Airway epithelial cell (primary cell): ENCODE measurements at places on chromosomes 13 and 19. TPM values are rescaled to one million over a fixed set of nuclear protein-coding genes. Genes with fewer than 3 reads are reported as not detected.

SLITRK5 gene
- total RNA-seq = 0.07 and 0.09 TPM in 2 replicates

KIRREL2 gene
- total RNA-seq = 0.14 TPM in 1 of 2 replicates, not detected in the other

LRG1 gene
- 0.09 and 0.56 TPM in 2 replicates for total RNA-seq

ZNF681 gene
- total RNA-seq = 0.37 and 1.1 TPM in 2 replicates

STOML3 gene
- total RNA-seq = not detected in 2 replicates

FAM216B gene
- total RNA-seq = not detected in 2 replicates

DACT3 gene
- total RNA-seq = not detected in 2 replicates

ZNF829 gene
- total RNA-seq = 0.51 and 1.8 TPM in 2 replicates
